ENCODE measurements at places on chromosomes 6 and 20. TPM values are rescaled to one million over a fixed set of nuclear protein-coding genes. Genes with fewer than 3 reads are reported as not detected.

DNA sequence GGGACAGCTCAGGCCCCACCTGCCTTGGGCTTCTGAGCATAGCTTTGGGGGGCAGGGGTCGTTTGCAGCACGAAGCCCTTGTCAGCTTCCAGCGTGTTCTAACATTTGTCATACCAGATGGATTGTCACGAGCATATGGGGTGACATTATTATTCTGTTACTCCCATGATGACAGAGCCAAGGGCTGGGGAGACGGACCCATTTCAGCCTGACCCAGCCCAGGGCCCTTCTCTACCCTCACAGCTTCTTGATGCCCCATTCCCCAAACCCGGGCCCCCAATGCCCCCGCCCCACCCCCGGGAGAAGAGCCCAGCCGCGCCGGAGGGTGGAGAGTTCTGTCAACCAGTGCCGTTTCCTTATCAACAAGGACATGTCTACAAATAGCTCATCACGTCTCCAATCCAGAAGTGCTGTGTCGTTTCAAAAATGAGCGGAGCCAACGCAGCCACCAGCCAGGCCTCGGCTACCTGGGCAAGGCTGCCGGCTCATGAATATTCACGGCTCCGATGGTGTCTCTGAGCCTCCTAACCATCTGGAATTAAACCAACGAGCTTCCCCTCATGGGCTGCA is 9.6 kb upstream of the CHRNA4 start:
- no peak for DNase-seq

GRCh38 chr6:64547594-64548268 is 912.1 kb downstream of the PHF3 start:
- DNase-seq = no peak

DNA sequence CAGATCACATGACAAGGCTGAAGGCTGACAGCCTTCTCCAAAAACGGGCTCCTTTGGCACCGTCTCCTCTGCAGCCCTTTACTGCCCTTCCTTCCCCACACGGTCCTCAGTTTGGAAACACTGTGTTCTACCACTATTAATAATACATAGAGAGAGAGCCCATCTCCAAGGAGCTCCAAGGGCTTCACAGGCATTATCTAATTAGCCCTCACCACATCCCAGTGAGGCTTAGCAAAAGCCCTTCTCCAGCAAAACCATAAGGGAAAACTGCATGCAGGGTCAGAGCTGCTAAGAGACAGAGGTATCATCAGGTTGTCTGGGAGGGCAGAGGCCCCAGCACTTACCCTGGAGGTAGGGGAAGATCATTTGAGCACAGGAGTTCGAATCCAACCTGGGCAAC is 169.3 kb upstream of the JARID2 start:
- DNase-seq = no peak

Gene NXT1
- total RNA-seq = 25.5 TPM

GRCh38 chr6:113466526-113466925 is 390.6 kb upstream of the MARCKS start:
- DNase-seq = no peak

- DNase-seq = no peak
These were observed 44.8 kb upstream of the F13A1 start for GRCh38 chr6:6365242-6365641.

Data from IMR-90 (cell line).